MM.1S (cell line): ENCODE measurements at places on chromosomes 4 and X.
A peak's percentile ranks its signal among the peaks of the same experiment; 100 is the strongest.

DNA sequence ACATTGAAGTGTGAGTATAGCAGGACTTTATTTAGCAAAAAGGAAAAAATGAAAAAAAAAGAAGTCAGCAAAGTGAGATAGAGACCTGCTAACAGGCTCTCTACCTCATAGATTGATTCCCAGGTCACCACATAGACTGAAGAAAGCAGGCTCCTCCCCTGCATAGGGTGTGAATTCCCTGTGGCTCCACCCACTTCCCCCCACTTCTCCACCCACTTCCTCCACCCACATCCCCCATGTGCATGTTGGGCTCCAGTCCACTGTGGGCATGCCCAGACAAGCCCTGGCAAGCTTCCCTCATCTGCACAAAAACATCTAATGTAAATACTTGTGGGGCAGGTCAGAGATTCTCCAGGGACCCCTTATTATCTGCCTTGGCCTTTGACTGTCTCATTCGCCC lies 97.8 kb downstream of the TMEM47 start:
- DNase-seq, result peak; percentile 7

DNA sequence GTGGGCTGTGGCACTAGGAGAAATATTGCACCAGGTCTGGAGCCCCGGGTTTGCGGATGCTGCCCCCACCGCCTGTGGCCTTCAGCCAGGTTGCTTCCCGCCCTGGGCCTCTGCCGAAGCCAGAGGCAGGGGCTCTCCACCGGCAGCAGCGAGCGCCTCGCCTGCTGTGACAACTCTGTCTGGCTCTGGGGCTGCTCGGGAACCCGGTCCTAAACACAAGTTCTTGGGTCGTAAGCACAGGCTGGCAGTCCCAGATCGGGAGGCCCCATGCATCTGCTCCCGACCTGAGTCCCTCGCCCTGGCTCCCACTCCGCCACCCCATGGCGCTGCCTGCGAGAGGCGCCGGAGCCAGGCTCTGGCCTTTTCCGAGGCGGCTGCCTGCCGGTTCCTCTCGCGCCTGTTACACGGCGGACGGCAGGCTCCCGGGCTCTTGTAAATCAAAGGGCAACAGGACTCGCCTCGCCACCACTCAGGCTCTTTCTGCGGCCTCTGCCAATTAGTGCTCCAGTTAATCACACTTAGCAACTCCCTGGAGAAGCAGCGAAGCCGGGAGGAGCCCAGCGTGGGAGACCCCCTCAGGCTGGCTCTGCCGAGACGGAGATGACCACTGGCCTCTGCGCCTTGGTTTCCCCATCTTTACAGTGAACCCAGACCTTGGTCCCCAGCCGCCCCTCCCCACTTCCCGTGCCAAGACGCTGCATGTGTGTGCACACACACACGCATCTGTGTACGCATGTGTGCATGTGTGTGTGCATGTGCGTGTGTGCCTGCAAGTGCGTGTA lies 109.2 kb downstream of the DCTD start:
- DNase-seq, result no peak

GRCh38 chrX:127085939-127086338 lies 266.4 kb downstream of the PRR32 start:
- DNase-seq, result peak; percentile 18

- DNase-seq, result no peak
Measured at GRCh38 chr4:15677507-15677988, 4.1 kb upstream of the FAM200B start.

DNA sequence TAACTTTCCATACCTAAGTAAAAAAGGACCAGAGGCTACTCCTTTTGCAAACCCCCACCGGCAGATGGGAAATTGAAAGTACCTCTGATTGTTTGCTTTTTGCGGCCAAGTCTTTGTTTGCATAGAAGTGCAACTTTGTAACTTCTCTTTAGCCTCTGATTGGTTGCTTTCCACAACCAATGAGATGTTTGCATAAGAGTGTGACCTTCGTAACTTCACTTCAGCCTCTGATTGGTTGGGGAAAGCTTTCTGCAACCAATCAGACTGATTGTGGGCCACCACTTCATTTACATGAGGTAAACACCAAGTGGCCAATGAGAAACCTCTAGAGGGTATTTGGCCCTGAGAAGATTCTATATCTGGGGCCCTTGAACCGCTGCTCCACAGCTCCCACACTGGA lies 48.8 kb upstream of the PGRMC1 start:
- peak; percentile 15 for DNase-seq

DNA sequence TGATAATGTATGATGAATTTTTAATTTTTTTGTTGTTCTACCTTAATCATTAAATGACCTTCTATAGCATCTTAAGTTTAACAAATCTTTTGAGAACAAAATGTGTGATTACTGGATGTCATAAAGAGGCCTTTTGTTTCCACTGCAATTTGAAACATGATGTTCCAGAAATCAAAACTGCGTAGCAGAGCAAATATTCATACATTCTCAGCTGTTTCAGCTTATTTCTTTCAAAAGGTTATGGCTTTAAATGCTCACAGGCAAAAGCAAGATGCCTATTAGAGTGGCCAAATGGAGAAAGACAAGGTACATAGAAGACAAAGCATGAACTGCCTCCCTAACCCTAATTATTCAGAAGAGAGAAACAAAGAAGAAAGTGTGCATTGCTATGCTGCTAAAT lies 233.0 kb upstream of the SLC7A11 start:
- no peak for DNase-seq

GRCh38 chr4:72893354-72894066 lies 176.0 kb downstream of the COX18 start:
- no peak for DNase-seq
